Testis (tissue), 5 donors: ENCODE measurements at places on chromosomes 1 and 21. TPM values are rescaled to one million over a fixed set of nuclear protein-coding genes. Genes with fewer than 3 reads are reported as not detected.

Gene HEYL
- total RNA-seq: 52.8 TPM

Gene HSD3B1
- 0.24 TPM for total RNA-seq

Gene CRYBG2
- total RNA-seq: 4.9 TPM

GRCh38 chr1:921011-921837 is 2.5 kb upstream of the SAMD11 start:
- no peak overlapping the region for H3K27ac ChIP-seq
- peaks cover 37% of the 10 kb centered on the region for H3K4me1 ChIP-seq
- no peaks in the 10 kb centered on the region for H3K36me3 ChIP-seq
- peak; percentile 68 for DNase-seq

GRCh38 chr1:227886993-227887696 is 60.6 kb downstream of the WNT9A start:
- no peaks in the 10 kb centered on the region for H3K36me3 ChIP-seq
- no peaks in the 10 kb centered on the region for H3K27me3 ChIP-seq
- peak overlapping the region; percentile 49 for H3K4me3 ChIP-seq

DNA sequence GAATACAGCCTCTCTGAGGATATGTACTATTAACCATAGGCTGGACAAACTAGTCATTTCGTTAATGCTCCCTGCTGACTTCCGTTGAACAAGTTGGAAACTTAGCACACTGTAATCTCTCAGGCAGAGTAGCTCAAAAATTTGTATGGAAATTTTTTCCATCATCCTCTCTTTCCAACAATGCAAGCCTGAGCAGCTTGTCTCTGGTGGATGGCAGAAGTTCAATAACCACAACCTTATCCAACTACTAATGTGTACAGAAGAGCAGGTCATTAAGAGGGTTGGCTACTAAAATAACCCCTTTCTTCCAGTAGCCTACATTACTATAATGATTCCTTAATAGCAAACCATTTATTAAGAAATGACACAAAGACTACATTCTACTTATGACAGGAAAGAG is 262.3 kb downstream of the NFIA start:
- H3K4me1 ChIP-seq: no peaks in the 10 kb centered on the region
- H3K36me3 ChIP-seq: no peaks in the 10 kb centered on the region
- no peaks in the 10 kb centered on the region for H3K27me3 ChIP-seq
- H3K4me3 ChIP-seq: no peak overlapping the region
- H3K27ac ChIP-seq: no peak overlapping the region

DNA sequence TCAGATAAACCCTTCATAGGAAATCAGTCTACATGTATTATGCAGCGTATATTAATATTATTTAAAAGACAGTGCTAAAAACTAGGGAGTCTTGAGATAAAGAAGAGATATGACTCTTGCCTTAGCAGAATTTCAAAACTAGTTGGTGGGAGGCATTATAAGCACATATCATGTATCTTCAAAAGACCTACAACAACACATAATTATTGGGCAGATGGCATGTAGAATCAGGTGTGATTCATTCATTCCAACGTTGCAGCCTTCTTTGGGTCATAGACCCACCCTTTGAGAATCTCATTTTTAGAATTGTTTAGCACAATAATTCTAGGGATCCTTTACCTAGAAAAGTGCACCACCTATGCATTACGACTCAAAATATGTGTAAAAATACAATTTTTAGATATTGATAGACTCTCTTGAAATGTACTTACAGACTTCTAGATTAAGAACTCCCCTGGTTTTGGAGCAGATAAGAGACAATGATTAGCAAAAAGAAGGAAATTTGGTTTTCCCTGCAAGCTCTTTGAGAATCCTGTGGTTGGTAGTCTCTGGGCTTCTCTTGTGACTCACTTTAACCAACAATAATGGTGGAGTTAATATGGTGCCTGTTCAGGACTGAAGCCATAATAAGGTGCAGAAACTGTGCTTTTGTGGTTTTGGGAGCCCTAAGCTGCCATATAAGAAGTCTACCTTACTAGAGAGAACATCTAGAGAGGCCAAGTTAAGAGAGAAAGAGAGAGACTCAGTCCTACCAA is 85.3 kb upstream of the RGS4 start:
- H3K27ac ChIP-seq: no peak overlapping the region
- peaks cover 9% of the 10 kb centered on the region for H3K4me1 ChIP-seq
- H3K27me3 ChIP-seq: no peaks in the 10 kb centered on the region
- no peaks in the 10 kb centered on the region for H3K36me3 ChIP-seq

GRCh38 chr1:203276916-203277545 is 28.3 kb upstream of the BTG2 start:
- peak overlapping the region; percentile 56 for H3K27ac ChIP-seq
- H3K4me1 ChIP-seq: peaks cover 48% of the 10 kb centered on the region

DNA sequence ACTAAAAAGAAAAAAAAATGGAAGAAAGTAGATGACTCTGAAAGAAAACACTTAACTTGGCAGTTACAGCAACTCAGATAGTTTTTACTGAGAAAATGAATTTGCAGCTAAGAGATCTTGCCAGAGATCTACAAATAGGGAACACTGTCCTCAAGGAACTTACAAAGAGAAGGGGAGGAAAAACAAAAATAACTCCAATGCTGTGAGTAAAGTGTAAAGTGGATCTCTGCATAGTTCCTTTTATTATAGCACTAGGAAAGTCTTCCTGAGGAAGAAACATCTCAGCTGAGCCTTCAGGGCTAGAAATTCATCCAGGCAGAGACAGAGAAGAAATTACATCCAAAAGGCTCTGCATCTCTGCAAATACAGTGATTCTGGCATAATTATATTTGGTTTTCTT is 3.9 kb downstream of the CD1B start:
- H3K36me3 ChIP-seq: no peaks in the 10 kb centered on the region
- H3K4me1 ChIP-seq: no peaks in the 10 kb centered on the region
- no peak overlapping the region for H3K27ac ChIP-seq
- no peak overlapping the region for H3K4me3 ChIP-seq
- no peaks in the 10 kb centered on the region for H3K27me3 ChIP-seq

- peak within 1 kb of the TSS; percentile 64 for H3K4me3 ChIP-seq
- H3K27me3 ChIP-seq: no peaks in the 10 kb centered on the region
- peak; percentile 90 for DNase-seq
Observed at GRCh38 chr1:201023517-201023902, at the start of gene KIF21B. TSS of gene KIF21B (minus strand) at chr1:201023714. CDS start at chr1:201023383, 331 bp downstream.

DNA sequence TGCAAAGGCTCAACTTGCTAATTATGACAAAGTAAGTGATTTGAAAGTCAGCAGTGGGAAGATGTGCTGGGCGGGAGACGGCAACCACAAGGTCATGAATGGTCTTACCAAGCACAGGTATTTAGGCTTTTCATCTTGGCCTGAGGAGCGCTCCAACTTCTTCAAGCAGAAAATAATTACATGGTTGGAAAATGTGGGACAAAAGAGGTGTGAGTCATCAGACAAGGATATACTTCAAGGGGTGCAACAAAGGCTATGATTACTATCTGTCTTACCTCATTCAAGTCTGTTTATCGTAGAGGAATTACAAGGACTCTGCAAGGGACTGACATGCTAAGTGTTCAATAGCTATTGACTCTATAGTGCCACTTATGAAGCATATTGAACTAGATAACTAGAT is 2005.7 kb downstream of the MRPL39 start:
- H3K27me3 ChIP-seq: no peaks in the 10 kb centered on the region
- H3K36me3 ChIP-seq: no peaks in the 10 kb centered on the region
- H3K4me1 ChIP-seq: no peaks in the 10 kb centered on the region
- H3K4me3 ChIP-seq: no peak overlapping the region

DNA sequence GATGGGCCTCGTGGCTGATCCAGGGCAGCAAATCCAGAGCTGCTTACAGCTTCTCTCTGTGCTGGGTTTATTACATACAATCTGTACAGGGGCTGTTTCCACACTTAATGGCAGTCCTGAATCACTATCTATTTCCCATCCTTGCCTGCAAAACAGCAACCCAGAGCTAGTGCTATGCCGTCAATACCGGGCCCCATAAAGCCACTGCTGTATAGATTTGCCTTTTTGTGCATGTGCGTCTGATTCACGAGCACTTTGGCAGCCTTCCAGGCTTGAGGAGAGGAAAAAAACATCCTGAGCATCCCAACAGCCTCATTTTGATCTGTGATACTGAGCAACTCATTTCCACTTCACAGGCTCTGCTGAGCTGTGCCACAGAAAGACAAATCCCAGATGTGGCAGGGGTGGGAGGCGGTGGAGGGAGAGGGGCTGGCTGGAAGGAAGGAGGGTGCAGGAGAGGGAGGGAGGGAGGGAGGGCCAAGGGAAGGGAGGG is 65.2 kb upstream of the TARBP1 start:
- no peaks in the 10 kb centered on the region for H3K36me3 ChIP-seq
- peak overlapping the region; percentile 71 for H3K27ac ChIP-seq
- peak; percentile 81 for DNase-seq
- peaks cover 27% of the 10 kb centered on the region for H3K4me1 ChIP-seq
- no peaks in the 10 kb centered on the region for H3K27me3 ChIP-seq

DNA sequence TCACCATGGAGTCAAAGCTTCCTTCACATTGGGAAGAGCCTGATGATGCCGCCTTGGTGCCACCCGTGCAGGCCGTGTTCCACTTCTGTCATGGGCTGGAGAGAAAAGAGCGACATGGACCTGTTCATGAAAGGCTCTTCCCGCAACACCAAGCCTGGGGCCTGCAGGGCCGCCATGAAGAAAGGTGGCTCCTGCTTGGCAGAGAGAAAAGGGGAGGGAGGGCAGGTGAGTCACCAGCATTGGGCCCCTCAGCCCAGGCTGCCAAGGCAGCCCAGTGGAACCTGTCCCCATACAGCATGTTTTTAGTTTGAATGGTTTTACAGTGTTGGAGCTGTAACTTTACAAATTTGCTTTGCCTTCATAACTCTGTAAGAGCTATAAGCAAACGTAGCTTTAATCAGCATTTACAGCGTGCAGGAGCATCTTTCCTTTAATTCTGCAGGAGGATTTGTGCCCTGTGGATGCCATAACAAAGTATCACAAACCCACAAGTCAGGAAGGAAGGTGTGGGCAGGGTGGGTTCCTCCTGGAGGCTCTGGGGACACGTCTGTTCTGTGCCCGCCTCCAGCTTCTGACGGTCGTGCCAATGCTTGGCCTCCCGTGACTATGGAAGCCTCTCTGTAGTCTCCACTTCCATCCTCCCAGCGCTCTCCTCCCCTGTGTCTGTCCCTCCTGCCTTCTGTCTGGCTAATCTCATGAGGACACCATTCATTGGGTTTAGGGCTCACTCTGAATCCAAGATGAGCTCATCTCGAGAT is 49.1 kb downstream of the RIPK4 start:
- H3K27me3 ChIP-seq: no peaks in the 10 kb centered on the region
- H3K27ac ChIP-seq: no peak overlapping the region
- no peaks in the 10 kb centered on the region for H3K36me3 ChIP-seq
- H3K4me1 ChIP-seq: no peaks in the 10 kb centered on the region

GRCh38 chr21:33700491-33700890 is 58.2 kb downstream of the ITSN1 start:
- no peak for DNase-seq
- no peak overlapping the region for H3K27ac ChIP-seq
- no peak overlapping the region for H3K4me3 ChIP-seq
- H3K36me3 ChIP-seq: no peaks in the 10 kb centered on the region

- DNase-seq: no peak
- H3K4me3 ChIP-seq: no peak overlapping the region
- H3K27ac ChIP-seq: no peak overlapping the region
Observed at GRCh38 chr1:115567431-115567830, 74.3 kb upstream of the VANGL1 start.

DNA sequence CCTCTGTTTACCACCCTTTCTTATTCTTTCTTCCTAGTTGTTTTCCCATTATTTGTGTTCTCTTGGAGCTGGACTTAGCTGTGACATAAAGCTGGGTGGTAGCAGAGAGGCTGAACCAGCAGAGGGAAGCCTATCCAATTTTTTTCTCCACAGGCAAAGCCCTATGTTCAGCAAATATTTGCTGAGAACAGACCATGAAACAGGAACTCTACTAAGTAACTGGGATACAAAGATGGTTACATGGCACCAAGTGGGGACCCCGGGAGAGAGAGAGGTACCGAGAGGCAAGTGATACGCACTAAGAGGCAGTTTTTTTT is 6.6 kb downstream of the CFAP141 start:
- H3K4me1 ChIP-seq: peaks cover 9% of the 10 kb centered on the region
- no peak overlapping the region for H3K27ac ChIP-seq
- H3K27me3 ChIP-seq: no peaks in the 10 kb centered on the region
- no peak overlapping the region for H3K4me3 ChIP-seq
- DNase-seq: no peak

DNA sequence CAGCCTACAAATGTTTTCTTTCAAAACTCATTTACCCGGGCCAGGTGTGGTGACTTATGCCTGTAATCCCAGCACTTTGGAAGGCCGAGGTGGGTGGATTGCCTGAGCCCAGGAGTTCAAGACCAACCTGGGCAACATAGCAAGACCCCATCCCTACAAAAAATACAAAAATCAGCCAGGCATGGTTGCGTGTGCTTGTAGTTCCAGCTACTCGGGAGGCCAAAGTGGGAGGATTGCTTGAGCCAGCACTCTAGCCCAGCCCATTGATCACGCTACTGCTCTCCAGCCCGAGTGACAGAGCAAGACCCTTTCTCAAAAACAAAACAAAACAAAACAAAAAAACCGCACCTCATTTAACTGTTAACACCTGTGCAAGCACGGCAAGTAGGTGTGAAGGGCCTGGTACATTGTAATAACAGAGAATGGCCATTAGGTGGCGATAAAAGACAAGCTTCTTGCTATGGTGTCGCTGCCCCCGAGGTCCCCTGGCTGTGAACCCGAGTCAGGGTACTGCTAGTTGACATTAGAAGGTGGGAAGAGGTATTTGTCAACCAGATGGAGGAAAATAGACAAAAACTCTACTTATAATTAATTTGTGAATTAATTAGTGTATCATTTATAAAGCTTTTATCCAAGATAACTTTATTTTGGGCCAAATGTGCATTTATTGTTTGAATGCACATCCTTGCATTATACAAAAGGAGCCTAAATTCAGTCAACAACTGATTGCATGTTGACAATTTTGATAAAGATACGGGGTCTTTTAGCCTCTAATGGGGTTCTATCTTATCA is 66.5 kb downstream of the SH3BGR start:
- H3K36me3 ChIP-seq: no peaks in the 10 kb centered on the region
- H3K4me3 ChIP-seq: no peak overlapping the region
- no peaks in the 10 kb centered on the region for H3K4me1 ChIP-seq
- no peak overlapping the region for H3K27ac ChIP-seq
- peak; percentile 59 for DNase-seq

- H3K4me3 ChIP-seq: no peak overlapping the region
- H3K27ac ChIP-seq: no peak overlapping the region
- no peaks in the 10 kb centered on the region for H3K27me3 ChIP-seq
Observed at GRCh38 chr1:165481820-165482532, 37.0 kb upstream of the RXRG start.
